ENCODE measurements at places on chromosomes 12 and 14. TPM values are rescaled to one million over a fixed set of nuclear protein-coding genes. Genes with fewer than 3 reads are reported as not detected.
A peak's percentile ranks its signal among the peaks of the same experiment; 100 is the strongest.

DNA sequence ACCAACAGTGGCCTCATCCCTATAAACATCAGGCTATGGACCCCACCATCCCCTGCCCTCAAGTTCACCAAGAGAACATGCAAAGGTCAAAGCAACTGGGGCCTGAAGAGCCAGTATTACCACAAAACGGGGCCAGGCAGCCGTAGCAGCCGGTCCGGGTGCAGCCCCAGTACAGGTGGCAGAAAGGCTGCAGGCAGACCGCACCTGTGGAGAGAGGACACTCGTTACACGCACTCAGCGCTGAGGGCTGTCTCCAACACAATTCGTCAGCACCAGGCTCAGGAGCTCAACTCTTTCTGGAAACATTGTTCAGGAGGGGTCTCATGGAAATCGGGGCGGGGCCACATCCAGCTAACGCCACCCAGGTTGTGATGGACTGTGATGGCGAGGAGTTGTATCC lies 19.9 kb upstream of the GOLGA3 start:
- no peak for DNase-seq

DNA sequence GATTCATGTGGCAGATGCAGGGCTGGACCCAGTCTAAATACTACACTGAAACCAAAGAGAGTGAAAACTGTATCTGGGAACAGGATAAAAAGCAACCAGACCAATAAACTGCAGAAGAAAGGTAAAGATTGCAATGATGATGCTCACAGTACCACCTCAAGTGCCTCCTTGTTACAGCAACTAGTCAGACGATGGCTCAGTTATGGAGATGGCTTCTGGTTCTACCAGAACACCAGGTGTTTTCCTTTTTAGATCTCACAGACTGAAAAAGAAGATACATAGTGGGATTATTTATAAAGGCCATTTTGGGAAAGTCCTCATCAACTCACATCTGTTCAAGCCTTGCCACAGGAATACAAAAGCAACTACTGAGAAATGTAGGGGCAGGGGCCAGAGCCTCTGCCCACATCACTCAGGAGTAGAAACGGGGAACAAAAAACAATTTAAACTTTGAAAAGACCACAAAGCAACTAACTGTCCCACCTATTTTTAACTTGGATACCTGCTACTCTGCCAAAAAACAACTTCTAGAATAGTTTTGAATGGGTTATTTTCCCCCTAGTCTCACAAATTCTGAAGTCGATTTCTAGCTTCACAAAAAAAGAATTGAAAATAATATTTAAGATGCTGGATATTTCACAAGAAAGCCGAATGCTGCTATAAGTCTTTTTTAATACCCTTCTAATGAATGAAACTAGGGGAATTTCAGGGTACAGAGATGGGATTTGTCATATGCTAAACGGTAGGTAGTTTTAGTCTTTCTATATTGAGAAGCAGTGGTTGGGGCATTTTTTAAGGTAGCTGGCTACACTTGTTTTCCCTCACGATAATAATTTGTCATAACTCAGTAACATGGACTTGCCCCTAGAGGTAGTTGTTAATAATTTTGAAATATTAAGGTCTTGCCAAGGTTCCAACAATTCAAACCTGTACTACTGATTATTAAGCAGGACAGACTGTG lies 197.2 kb upstream of the TMPO start:
- DNase-seq, result no peak

The CACNA1C gene
- polyA plus RNA-seq, result 7.9 TPM

The TMEM121 gene
- polyA plus RNA-seq, result 5.8 TPM

The RPL10L gene
- not detected for polyA plus RNA-seq

DNA sequence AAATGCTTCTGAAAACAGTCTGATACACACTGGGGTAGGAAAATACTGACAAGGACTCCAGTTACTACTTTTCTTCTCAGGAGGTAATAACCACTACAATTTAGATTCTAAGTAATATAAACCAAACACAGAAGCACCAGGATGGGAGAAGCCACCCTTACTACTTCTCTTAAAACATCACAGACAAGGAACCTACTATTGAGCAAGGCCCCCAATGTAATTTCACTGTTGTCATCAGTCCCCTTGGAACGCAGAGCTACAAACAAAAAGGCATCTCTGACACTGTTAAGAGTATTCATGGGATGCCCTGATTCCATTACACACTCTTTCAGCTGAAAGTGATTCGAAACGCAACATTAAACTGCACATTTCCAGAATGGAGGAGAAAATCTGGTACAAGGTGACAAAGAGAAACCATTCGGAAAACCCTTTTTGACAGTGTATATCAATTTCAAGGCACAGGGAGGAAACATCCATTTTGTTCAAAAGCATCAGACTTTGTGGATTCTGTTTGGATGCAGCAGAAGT lies 185.9 kb downstream of the PPM1H start:
- no peak for DNase-seq

- DNase-seq, result no peak
Observed at GRCh38 chr14:106586098-106586704, 1059.8 kb downstream of the TMEM121 start.

GRCh38 chr12:6716874-6717437 lies 6.9 kb upstream of the COPS7A start:
- DNase-seq, result no peak

The CLECL1 gene
- not detected for polyA plus RNA-seq

DNA sequence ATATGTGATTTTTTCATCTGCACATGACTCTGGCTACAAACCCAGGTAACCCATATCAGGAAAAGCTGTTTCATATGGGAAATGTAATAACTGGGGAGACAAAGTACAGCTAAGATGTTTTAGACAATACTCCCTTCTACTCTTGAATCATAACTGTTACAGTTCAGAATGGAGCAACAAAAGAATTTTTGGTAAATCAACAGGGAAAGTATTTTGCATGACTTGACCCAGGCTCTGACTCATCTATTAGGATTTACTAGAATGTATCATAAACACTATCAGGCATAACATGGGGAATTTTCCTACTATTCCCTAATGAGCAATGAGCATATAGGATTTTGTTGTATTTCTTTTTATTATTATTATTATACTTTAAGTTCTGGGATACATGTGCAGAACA lies 553.0 kb downstream of the SLC16A7 start:
- DNase-seq, result no peak

- no peak for DNase-seq
Observed at GRCh38 chr12:94372461-94372860, 87.2 kb downstream of the CEP83 start.

DNA sequence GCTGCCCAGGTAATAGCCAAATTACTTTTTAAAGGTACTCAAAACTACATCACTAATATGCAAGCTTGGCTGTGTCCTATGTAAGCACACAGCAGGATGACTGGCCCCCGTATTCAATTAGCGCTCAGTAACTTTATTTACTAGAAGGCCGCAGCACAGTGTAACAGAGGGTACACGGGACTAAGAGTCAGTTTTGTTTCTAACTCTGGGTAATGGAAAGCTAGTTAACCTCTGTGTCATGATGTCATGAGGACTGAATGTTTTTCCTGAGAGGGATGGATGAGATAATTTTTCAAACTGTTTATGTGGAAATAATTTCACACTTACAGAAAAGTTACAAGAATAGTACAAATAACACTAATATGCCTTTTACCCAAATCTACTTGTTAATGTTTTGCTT lies 27.1 kb downstream of the GALNT4 start:
- DNase-seq, result no peak

GRCh38 chr12:62888454-62889110 lies 46.4 kb downstream of the PPM1H start:
- no peak for DNase-seq

DNA sequence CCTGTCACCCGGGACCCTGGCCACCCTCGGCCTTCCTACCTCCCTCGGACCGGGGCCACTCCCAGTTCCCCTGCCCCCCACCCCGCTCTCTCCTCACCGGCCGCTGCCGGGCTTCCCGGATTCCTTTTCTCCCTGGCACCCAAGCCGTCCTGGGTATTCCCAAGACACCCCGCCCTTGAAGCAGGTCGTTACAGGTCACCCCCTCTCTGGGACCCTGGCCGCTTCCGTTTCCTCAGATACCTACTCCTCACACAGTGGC lies 493 bp downstream of the NUMB start:
- DNase-seq, result peak; percentile 60

The TAS2R14 gene
- polyA plus RNA-seq, result 0.59 TPM

DNA sequence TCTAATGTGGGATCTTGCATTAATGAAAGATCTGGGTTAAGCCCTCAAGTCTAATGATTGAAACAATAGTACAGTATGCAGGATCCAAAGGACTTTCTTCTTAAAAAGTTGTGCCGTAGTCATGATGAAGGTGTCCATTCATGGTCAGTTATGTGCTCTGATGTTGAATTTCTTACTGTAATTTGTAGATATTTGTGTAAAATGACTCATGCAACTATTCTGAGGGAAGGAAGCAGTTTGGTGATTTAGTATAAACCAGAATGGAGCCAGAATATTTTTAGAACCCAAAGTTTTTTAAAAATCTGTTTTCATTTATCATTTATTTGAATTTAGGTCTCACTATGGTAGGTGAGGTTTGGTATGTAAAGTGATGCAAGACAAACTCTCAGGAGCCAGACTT lies 151.2 kb downstream of the AKAP6 start:
- no peak for DNase-seq

GRCh38 chr12:107207931-107208525 lies 114.7 kb upstream of the CRY1 start:
- DNase-seq, result no peak

DNA sequence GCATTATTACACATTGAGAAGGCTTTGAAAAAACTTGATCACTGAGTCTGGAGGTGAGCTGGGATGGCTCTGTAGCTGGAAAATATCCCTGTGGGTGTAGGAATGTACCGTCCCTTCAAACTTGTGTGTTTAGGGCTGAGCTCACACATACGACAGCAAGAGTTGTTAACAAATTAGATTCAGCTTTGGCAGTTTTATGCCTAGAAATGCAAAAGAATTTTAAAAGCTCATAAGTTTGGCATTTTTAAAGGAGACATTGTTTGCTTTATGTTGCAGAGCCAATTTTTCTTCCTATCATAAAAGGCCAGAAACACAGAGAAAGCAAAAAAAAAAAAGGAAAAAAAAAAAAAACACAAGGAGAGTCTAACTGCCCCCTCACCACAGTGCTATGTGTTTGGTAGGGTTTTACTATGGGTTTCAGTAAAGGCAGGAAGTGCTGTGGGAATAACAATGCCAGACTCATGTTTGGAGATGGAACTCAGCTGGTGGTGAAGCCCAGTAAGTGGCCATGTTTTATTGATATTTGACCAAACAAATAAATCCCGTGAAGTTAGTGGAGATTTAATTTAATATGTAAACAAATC lies 78.4 kb downstream of the DAD1 start:
- no peak for DNase-seq

GRCh38 chr14:102473559-102473958 lies 36.0 kb downstream of the ANKRD9 start:
- no peak for DNase-seq

The RD3L gene
- polyA plus RNA-seq, result not detected

DNA sequence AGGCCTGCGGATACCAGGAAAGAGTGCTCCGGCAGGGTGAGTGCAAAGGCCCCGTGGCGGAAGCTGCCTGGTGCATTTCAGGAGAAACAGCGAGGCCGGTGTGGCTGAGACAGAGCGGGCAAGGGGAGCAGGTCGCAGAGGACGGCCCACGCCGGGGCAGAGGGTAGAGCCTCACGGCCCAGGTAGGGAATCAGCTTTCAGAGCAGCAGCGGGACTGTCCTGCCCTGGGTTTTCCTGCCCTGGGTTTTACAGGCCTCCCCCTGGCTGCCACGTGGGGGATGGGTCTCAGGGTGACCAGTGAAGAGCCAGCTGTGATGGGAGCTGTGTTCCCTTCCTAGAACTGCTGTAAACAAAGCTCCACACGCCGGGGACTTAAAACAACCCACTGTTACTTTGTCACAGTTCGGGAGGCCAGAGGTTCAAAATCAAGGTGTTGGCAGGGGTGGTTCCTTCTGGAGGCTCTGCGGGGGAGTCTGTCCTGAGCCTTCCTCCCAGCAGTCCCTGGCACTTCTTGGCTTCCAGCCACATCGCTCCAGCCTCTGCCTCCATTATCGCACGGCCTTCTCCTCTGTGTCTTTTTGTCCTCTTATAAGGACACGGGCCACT lies 10.4 kb downstream of the NCOR2 start:
- no peak for DNase-seq

- DNase-seq, result peak; percentile 60
Observed at GRCh38 chr12:131917139-131917710, 11.9 kb upstream of the PUS1 start.

The AQP6 gene
- not detected for polyA plus RNA-seq

The POTEM gene
- polyA plus RNA-seq, result not detected

The PEX5 gene
- polyA plus RNA-seq, result 15.0 TPM

GRCh38 chr12:93706387-93706786 lies 29.2 kb downstream of the CRADD start:
- DNase-seq, result no peak

GRCh38 chr12:50151047-50151687 lies 16.0 kb downstream of the CERS5 start:
- DNase-seq, result no peak

DNA sequence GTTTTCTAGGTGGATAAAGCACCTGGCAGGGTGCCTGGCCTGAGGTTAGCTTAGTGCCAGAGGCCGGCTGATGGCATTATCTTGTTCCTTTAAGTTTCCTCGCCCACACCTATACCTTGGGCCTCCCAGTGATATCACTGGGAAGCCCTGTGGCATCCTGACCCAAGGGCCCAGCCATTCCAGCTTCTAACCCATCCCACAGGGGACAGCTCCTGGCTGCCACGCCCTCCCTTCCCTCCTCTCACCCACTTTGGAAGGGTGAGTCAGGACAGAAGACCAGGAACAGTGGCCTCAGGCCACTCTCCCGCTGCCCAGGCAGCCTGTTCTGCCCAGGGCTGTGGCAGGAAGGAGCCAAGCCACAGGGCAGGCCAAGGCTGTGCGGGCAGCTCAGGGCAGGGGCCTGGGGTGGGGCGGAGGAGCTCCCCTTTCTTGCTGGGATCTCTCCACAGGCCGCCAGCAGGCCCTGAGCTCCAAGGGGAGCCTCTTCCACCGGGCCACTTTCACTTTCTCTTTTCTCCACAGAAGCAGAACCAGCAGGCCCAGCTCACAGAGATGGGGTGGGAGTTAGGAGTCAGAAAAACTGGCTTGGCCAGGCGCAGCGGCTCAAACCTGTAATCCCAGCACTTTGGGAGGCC lies 75.1 kb downstream of the IRF2BPL start:
- peak; percentile 76 for DNase-seq

- DNase-seq, result no peak
Observed at GRCh38 chr14:98169170-98169587, 1102.8 kb downstream of the BCL11B start.

DNA sequence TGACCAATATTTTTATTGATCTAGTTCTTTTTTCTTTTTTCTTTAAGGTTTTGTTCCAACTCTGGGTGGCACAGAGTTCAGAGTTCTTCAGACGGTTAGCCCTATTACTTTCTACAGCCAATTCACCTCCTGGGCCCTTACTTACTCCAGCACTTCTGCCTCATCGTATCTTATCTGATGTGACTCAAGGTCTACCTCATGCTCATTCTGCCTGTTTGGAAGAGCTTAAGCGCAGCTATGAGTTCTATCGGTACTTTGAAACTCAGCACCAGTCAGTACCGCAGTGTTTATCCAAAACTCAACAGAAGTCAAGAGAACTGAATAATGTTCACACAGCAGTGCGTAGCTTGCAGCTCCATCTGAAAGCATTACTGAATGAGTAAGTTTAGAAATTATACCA lies 64.7 kb downstream of the VEZT start:
- DNase-seq, result peak; percentile 56

GRCh38 chr12:131755305-131756113 lies 44.6 kb downstream of the SFSWAP start:
- peak; percentile 30 for DNase-seq
